ENCODE measurements at places on chromosomes 2 and 18.
A peak's percentile ranks its signal among the peaks of the same experiment; 100 is the strongest.

DNA sequence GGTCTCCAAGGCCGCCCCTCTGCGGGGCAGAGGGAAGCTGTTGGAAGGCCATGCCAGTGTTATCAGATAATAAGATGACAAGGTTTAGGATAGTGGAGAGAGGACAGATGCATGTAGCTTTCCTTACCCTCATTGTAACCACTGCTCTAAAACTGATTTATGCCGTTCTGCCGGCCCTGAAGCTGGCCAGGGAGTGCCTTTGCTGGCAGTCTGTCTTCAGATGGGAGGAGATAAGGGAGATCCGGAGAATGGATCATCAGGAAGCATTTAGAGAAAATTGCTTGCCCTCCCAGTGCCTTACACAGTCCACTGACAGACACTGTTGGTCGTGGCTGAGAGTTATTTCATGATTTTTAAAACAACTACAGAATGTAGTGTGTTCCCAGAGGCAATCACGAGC is 35.4 kb upstream of the MYO3B start:
- no peak for DNase-seq

- no peak for DNase-seq
These were observed 45.4 kb upstream of the RND3 start for GRCh38 chr2:150532879-150533278.

DNA sequence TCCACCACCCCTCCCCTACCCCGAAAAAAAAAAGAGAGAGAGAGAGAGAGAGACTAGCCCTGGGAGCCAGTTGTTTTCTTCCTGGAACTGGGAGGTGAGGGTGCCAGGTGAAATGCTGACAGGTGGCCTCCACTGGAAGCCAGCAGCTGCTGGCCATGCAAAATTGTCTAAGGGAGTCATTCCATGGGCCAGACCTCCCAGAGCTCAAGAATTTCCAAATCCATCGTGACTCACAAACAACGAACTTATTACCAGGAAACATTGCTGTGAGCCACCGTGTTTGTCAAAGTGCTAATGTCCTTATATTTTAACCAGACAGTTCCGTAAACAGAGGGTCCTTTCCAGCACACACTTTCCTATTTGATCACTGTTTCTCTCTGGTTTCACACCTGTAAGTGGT is 68.5 kb upstream of the PID1 start:
- no peak for DNase-seq

GRCh38 chr2:218343591-218343990 is 13.1 kb upstream of the CATIP start:
- DNase-seq = no peak

DNA sequence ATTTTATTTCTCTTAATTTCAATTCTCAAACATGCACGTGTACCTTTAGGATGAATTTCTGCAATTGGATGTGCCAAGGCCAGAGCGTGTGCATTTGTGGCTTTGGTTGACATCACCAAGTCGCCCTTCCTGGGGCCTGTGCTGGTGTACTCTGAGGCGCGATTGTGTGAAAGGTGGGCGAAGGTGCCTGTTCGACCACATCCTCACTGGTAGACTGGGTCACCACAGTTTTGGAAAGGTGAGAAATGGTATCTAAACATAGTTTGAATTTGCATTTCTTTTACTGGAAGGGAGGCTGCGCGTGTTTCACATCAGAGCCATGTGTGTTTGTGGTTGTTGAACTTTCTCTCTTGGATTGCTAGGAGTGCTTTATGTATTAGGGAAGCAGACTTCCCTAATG is 89.8 kb downstream of the LDLRAD4 start:
- DNase-seq = no peak

- DNase-seq = no peak
These were observed 2.1 kb downstream of the MARCHF7 start for GRCh38 chr2:159714247-159714930.

GRCh38 chr2:111111101-111111755 is 9.5 kb upstream of the BCL2L11 start:
- no peak for DNase-seq

- DNase-seq = peak; percentile 21
These were observed 82.1 kb downstream of the BIN1 start for GRCh38 chr2:127024769-127025358.

- DNase-seq = no peak
These were observed 55.1 kb upstream of the ACVR2A start for GRCh38 chr2:147789720-147790119.

- DNase-seq = no peak
These were observed 43.3 kb downstream of the SERTAD2 start for GRCh38 chr2:64610316-64610855.

- DNase-seq = no peak
These were observed 44.6 kb downstream of the CNGA3 start for GRCh38 chr2:98390571-98391476.

DNA sequence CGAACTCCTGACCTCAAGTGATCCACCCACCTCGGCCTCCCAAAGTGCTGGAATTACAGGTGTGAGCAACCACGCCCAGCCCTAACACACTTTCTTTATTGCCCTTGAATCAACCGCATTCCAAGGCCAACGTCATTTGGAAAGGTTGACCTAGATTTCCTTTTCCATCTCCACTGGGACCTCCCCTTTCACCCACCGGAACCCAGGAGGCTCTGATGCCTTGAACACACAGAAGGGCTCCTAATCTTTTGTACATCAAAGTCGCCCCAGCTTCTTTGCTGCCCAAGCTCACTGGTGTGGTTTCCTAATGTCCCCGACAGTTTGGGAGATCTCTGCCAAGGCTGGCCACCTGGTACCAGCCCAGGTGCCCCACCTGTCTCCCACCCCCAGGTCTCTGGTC is 46.2 kb upstream of the CAB39 start:
- no peak for DNase-seq

- DNase-seq = no peak
These were observed 77.7 kb downstream of the MEMO1 start for GRCh38 chr2:31933066-31933465.

DNA sequence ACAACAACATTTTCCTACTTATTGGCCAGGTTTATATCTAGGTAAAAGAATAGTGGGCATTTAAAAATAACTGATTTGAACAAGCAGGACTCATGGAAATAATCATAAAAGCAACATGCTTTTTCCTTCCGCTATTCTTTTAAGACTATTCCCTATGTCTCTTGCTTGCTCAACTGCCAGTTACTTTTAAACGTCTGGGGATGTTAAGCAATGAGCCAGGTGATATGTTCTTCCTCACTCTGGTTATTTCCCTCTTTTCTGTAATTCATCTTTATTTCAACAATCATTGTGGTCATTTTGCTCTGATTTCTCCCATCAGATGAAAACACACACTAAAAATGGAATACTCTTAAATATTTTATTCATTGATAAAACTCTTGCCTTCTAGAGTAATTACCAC is 33.4 kb upstream of the SLC8A1 start:
- DNase-seq = no peak

DNA sequence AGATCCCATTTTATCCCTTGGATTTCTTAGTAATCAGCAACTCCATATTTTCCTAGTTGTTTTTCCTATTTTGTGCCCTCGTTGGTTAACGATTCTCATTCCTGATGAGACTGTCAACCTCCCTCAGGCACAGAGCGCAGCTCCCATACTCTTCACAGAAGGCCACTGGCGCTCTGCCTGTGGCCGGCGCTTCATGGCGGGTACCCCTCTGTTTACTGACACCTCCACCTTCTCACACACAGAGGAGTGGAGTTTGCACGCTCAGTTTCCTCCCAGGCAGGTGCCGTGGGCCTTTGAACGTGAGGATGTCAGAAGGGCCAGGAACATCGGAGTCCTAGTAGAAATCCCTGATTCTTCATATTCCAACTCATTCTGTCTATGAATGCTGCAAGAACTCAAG is 139.0 kb downstream of the MBP start:
- DNase-seq = no peak

DNA sequence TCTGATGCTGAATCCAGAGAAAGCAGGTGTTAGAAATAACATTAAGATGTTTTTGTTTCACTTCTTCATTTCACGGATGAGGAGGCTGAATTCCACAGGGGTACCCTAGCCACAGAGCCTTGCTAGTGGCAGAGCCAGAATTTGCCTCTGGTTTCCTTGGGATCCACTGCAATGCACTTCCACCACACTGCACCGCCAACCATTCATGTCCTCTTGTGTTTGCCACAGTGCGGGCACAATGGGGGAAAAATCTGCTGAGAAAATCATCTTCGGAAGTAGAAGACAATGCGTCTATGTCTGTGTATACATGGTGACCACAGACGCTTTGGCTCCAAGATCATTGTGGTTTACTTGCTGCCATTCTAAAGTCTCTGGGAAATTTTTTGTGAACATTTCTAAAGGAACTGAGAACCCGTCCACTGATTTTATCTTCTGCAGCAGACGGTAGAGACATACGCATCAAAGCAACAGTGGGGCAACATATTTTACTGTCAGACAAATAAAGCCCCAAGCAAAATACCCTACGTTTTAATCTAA is 14.9 kb downstream of the ICOS start:
- DNase-seq = no peak

DNA sequence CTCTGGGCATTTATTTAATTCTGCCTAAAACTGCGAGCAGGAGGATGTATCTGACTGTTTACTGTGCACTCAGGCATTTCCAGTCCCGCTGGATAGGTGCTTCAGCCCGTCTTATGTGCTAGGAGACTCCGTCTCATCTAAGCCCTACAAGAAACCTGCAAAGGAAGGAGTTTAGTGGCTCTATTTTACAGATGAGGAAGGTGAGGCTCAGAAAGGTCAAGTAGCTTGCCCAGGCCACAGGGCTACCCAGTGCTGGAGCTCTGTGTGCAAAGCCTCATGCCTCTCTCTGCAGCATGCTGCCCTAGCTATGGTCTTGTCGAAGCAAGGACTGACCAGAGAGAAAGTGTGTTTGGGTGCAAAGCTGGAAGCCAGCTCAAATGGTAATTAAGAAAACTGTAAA is 73.6 kb upstream of the AFF3 start:
- no peak for DNase-seq

- no peak for DNase-seq
These were observed 185.2 kb downstream of the ZFP36L2 start for GRCh38 chr2:43041173-43041591.

GRCh38 chr2:100291152-100291970 is 30.9 kb downstream of the LONRF2 start:
- DNase-seq = no peak

DNA sequence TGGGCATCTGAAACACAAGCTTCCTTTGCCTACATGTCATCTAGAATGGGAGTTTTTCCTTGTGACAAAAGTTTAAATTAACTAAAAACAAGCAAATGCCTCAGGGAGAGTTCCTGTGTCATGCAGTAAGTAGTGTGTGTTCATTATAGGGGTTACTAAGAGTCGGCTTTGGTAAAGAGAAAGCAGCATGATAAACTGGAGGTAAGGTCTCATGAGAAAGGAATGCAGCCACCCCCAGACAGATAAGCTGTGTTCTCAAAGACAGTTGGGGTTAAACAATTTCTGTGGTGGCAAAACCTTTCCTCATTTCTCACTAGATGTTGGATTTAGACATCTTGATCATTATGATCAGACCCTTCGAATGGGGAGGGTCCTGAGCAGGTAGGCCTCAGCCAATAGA is 129.7 kb downstream of the MAP4K4 start:
- DNase-seq = no peak

DNA sequence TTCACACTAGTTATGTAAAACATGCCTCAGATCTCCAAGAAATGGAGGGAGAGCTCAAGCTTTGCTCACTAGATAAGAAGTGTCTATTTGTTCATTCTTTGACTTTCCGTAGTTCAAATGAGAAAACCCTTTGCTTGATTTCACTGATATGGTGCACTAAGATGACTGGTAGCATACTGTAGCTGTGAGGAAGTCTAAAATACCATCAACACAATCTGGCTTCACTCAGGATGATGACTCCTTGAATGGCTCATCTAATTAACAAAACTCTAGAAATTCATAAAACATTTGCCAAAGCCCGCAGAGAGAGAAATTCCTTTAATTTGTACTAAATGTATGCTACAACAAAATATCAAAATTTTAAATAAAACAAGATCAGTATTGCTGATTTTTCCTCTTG is 152.8 kb upstream of the STK17B start:
- no peak for DNase-seq

DNA sequence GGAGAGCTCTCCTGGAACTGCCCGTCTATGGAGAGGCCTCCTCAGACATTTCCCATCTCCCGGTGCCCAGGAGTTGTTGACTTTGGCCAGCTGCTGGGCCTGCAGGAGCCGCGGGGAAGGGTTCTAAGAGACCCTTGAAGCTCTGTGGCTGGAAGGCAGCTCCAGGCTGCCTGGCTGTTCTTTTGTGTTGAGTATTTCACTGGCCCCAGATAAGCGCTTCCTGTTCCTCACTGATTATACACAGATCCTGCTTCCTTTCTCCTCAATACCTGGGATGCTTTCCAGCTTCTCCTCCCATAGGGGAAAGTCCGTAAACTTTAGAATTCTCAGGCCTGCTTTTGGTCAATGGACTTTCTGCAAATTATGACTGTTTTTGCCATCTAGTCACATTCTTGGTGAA is 57.8 kb downstream of the TGOLN2 start:
- no peak for DNase-seq

GRCh38 chr2:238750212-238750904 is 97.5 kb upstream of the TWIST2 start:
- no peak for DNase-seq

DNA sequence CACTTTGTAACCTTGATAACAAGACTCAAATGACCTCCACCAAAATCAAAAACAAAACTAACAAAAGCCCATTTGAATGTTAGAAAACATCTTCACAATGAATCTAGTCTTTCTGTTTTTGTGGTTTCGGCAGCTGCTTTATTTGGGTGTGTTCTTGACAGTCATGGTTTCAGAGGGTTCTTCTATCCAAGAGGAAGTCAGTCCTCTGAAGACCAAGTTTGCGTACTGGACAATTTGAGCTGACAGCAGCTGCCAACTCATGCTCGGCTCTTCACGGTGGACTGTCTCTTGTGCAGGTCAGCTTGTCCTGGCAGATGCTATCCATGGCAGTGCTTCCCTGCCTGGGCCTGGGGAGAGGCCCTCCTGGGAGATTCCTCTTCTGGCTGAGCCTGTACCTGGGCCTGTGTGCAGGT is 91.0 kb downstream of the TMEM17 start:
- no peak for DNase-seq

- DNase-seq = no peak
These were observed 4.4 kb downstream of the SESTD1 start for GRCh38 chr2:179260224-179260623.

- no peak for DNase-seq
These were observed 70.8 kb downstream of the QPCT start for GRCh38 chr2:37415128-37415820.

- DNase-seq = peak; percentile 20
These were observed 49.8 kb downstream of the PLEK start for GRCh38 chr2:68414876-68415275.

DNA sequence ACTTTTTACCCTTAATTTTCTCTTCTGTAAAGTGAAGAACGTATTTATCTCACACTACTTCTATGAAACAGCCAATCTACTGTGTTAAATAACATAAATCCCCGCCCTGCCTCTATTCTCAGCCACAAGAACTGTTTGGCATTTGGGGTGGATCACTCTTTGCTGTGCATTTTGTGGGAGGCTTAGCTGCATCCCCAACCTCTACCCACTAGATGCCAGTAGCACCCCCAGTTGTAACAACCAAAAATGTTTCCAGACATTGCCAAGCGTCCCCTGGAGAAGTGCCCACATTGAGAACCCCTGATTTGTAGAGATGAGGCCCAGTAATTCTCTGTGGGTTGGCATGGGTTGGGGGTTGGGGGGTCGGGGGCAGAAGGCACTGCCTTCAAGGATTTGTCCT is 94.7 kb upstream of the BOD1L2 start:
- DNase-seq = no peak

- DNase-seq = no peak
These were observed 676.4 kb upstream of the CHAC2 start for GRCh38 chr2:53091183-53091582.

- no peak for DNase-seq
These were observed 105.2 kb downstream of the SEPTIN10 start for GRCh38 chr2:109508556-109508955.

GRCh38 chr2:23414871-23415270 is 29.9 kb downstream of the KLHL29 start:
- DNase-seq = no peak

Data from NCI-H774 (cell line).